MCF 10A (cell line): ENCODE measurements at places on chromosomes 2 and 18. TPM values are rescaled to one million over a fixed set of nuclear protein-coding genes. Genes with fewer than 3 reads are reported as not detected.

DNA sequence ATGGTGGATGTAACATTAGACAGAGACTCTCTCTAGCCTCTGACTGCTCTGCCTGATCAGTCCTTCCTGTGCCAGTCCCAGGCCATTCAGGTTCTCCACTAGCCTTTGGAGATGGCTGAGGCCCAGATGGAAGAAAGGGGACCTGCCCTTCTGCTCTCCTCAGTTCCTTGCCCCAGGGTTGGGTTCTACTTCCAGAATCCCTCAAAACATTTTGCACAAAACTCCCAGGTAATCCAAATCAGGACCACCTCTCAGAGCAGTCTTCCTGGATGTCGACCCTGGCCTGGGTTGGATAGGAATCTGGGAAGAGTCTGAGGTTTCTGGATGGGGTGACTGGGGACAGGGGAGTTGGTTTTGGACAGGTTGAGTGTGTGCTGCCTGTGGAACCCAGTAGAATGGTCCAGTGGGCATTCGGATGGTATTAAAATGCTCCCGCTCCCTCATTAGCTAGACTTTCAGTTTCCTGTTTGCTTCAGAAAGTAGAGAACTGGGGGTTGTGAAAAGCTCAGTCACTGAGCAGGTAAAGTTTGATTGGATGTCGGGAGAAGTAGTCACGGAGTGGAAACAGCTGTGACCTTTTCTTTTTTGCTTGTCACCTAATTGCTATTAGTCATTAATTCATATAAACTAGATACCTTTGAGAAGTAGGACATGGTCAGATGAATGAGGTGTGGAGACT is 37.9 kb downstream of the DPYSL5 start:
- H3K27me3 ChIP-seq: peaks cover 68% of the 10 kb centered on the region
- H3K27ac ChIP-seq: no peak overlapping the region
- H3K36me3 ChIP-seq: no peaks in the 10 kb centered on the region

GRCh38 chr2:125227843-125228392 is 1202.8 kb downstream of the CNTNAP5 start:
- no peaks in the 10 kb centered on the region for H3K4me1 ChIP-seq
- peaks cover 13% of the 10 kb centered on the region for H3K27me3 ChIP-seq
- H3K4me3 ChIP-seq: no peak overlapping the region

The CXCR1 gene
- 0.12 TPM in 1 of 2 replicates, not detected in the other for total RNA-seq

The PDCD1 gene
- total RNA-seq: not detected in 2 replicates

- H3K36me3 ChIP-seq: no peaks in the 10 kb centered on the region
- H3K27ac ChIP-seq: no peak overlapping the region
- no peak for DNase-seq
- no peak overlapping the region for H3K4me3 ChIP-seq
- H3K27me3 ChIP-seq: no peaks in the 10 kb centered on the region
- no peaks in the 10 kb centered on the region for H3K4me1 ChIP-seq
Measured at GRCh38 chr2:59204040-59204439, 962.9 kb upstream of the FANCL start.

DNA sequence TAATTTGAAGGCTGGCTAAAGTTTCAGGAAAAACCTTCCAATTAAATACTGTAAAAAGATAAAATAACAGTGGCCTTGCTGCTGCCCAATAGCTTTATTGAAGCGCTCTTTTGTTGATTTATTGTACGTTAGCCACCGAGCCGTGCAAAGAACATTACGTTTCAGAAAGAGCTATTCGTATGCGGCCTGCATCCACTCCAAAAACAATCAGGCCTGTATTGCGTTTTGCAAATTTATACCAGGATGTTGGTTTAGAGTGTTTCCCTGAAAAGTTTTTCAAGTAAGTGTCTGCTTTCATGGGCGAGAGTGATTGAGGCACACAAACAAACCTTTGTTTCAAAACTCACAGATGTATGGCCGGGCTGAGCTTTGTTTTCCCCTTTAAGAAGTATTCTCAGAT is 257.2 kb upstream of the SALL3 start:
- no peak overlapping the region for H3K4me3 ChIP-seq
- H3K4me1 ChIP-seq: no peaks in the 10 kb centered on the region
- no peaks in the 10 kb centered on the region for H3K36me3 ChIP-seq
- H3K27ac ChIP-seq: no peak overlapping the region

GRCh38 chr2:112253261-112253815 is 1.5 kb downstream of the ZC3H8 start:
- no peak for DNase-seq
- H3K4me1 ChIP-seq: peaks cover 4% of the 10 kb centered on the region
- H3K27me3 ChIP-seq: no peaks in the 10 kb centered on the region

The CYP27C1 gene
- 0.25 TPM in 1 of 2 replicates, not detected in the other for total RNA-seq

DNA sequence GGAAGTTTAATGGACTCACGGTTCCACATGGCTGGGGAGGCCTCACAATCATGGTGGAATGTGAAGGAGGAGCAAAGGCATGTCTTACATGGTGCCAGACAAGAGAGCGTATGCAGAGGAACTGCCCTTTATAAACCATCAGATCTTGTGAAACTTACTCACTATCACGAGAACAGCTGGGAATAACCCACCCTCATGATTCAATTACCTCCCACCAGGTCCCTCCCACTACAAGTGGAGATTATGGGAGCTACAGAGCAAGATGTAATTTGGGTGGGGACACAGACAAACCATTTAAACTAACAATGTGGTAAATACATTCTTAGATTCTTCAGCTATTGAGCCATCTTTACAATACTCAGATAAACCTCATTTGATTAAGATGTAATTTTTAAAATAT is 176.1 kb downstream of the SH3BP4 start:
- no peaks in the 10 kb centered on the region for H3K36me3 ChIP-seq
- H3K4me1 ChIP-seq: no peaks in the 10 kb centered on the region
- H3K4me3 ChIP-seq: no peak overlapping the region
- peaks cover 31% of the 10 kb centered on the region for H3K27me3 ChIP-seq
- no peak for DNase-seq

DNA sequence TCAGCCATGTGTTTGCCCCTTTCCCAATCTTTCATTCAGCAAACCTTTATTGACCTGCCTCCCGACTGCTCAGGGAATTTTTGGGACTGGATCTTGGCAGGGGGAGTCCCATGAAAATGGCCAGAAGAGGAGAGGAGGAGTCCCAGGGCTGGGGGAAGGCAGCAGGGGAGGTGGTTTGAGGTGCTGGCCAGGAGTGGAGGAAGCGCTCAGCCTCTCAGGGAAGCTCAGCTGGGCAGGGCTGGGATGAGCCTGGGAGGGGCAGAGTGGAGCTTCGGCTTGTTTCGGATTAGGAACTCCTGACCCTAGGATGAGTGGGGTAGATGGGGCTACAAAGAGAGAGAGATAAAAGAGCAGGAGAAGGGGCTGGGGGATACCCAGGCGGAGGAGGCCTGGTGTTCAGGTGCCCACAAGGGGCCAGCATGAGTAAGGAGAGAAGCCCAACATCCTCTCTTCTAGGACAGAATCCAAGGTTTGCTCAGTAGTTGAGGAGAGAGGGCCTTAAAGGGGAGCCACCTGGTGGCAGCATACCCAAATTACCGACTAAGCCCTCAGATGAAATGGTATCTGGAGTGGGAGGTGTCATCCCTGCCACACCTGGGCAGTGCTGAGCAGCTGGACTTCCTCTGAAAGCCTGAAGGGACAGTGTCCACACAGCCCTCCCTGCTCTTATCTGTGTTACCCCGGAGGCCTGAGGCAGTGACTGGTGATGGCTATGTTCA is 91.1 kb downstream of the INHBB start:
- H3K36me3 ChIP-seq: peaks cover 6% of the 10 kb centered on the region
- H3K4me1 ChIP-seq: peaks cover 8% of the 10 kb centered on the region
- no peak overlapping the region for H3K4me3 ChIP-seq
- H3K27ac ChIP-seq: no peak overlapping the region

DNA sequence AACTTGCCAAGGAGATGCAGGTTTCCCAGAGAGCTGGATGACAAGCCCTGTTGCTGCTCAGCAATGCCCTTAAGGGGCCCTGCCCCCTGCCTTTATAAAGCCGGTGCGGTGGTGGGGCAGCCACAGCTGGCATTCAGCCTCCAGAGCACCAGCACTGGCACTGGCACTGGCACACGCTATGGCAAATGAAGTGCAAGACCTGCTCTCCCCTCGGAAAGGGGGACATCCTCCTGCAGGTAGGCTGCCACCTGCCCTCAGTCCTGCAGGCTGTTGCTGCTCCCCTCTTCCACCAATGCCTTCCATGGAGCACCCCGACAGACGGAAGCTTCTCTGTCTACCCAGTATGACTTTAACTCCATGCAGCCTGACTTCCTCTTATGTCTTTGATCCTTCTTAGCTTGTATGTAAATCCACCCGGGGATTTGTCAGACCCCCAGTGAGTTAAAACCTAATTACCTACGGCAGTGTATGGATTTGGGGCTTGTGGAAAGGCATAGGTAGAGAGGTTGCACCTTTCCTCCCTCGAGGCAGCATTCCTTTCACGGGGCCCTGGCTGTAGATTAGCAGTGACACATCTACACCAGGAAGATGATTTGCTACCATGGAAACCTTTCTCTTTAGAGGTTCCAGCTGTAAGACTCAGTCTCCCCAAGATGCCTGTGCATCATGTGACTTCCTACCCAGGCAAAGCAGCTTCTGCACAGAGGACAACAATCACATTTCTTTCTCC is at the start of gene DAPL1:
TSS of gene DAPL1 (plus strand) at position 123 of the 730 bp plus-strand sequence. CDS start at position 179, 56 bp downstream.
- no peak within 1 kb of the TSS for H3K27ac ChIP-seq
- no peak within 1 kb of the TSS for H3K4me3 ChIP-seq
- no peaks in the 10 kb centered on the region for H3K36me3 ChIP-seq
- peaks cover 6% of the 10 kb centered on the region for H3K4me1 ChIP-seq

DNA sequence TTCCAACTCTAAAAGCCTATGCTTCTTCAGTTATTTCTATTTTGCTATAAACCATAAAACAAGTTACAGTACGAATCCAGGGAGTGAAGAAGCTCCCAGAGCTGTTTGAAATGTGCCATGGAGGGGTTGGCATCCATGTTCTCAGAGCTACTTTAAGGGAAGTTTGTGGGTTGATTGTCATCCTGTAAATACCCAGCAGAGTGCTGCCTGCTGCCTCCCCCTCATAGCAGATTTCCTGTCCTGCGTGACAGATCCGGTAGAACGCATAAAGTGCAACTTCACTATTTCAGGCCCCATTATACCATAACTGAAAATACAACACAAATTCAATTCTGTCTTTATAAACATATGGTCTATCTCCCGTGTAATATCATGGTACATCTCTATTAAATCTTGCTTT is 114.4 kb downstream of the CTNNA2 start:
- H3K27ac ChIP-seq: no peak overlapping the region
- H3K36me3 ChIP-seq: no peaks in the 10 kb centered on the region
- H3K27me3 ChIP-seq: no peaks in the 10 kb centered on the region
- no peak overlapping the region for H3K4me3 ChIP-seq
- peaks cover 11% of the 10 kb centered on the region for H3K4me1 ChIP-seq

- H3K27me3 ChIP-seq: no peaks in the 10 kb centered on the region
- H3K4me1 ChIP-seq: no peaks in the 10 kb centered on the region
- H3K36me3 ChIP-seq: no peaks in the 10 kb centered on the region
- H3K4me3 ChIP-seq: no peak overlapping the region
Measured at GRCh38 chr18:37956902-37957301, 391.3 kb upstream of the CELF4 start.

The TOGARAM2 gene
- 0.16 TPM in 1 of 2 replicates, not detected in the other for total RNA-seq

DNA sequence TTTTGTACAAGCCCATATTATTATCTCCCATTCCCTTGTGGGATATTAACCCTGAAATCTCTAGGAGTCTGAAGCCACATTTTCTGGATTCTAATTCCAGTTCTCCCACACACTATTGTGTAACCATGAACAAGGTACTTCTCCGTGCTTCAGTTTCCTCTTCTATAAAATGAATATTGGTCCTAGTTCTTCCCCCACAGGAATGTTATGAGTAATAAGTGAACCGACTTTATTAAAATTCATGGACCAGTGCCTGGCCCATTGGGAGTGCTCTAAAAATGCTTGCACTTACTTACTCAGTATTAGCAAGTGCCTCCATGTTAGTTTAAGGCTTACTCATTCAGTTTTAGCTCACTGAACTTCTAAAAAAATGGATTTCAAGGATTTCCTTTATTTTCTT is 1.4 kb upstream of the ACMSD start:
- H3K4me1 ChIP-seq: peaks cover 10% of the 10 kb centered on the region
- no peaks in the 10 kb centered on the region for H3K36me3 ChIP-seq
- H3K27ac ChIP-seq: no peak overlapping the region
- no peak overlapping the region for H3K4me3 ChIP-seq
- no peaks in the 10 kb centered on the region for H3K27me3 ChIP-seq

DNA sequence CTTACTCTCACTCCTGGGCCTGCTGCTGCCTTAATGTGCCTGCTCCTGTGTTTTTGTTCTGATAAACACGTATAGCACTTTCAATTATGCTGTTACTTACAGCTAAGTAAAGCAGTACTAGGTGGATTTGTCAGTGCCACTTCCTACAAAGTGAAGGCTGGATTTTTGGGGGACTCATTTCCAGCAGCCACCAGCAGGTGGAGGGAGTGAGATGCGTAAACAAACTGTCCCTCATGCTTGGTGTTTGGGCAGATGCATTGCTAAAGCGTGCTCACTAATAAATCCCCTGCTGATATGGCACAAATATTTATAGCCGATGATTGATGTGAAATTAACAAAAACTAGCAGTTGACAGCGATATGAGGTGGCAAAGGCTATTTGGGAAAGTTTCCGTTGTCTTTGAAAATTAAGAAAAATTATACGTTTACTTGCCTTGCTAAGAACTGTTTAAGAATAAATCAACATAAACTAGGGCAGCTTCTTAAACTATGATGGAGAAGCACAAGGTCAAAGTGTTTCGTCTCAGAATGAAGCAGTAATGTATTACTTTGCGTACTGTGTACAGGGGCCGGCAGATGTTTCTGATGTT is 101.7 kb downstream of the AGAP1 start:
- H3K36me3 ChIP-seq: peaks cover 21% of the 10 kb centered on the region
- H3K27me3 ChIP-seq: no peaks in the 10 kb centered on the region
- H3K4me1 ChIP-seq: peaks cover 16% of the 10 kb centered on the region
- H3K27ac ChIP-seq: no peak overlapping the region
- peak; percentile 76 for DNase-seq

DNA sequence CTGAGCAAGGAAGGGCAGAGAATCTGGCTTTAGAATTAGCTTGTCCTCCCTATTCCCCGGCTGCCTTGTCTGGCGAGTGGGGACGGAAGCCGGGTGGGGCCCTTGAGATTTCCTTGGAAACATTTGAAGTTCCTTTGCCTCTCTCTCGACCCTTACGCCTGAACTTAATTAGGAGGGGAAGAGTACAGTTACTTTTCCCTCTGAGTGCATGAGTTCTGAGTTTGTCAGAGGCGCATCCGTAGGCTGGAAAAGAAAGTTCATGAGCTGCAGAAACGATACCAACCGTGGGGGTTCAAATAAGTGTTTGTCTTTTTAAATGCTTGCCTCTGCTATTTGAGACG is 468 bp downstream of the PIKFYVE start:
- H3K4me3 ChIP-seq: peak overlapping the region; percentile 90
- H3K27me3 ChIP-seq: no peaks in the 10 kb centered on the region
- peaks cover 10% of the 10 kb centered on the region for H3K36me3 ChIP-seq
- peaks cover 27% of the 10 kb centered on the region for H3K4me1 ChIP-seq
- DNase-seq: peak; percentile 35

- DNase-seq: peak; percentile 13
- peaks cover 66% of the 10 kb centered on the region for H3K36me3 ChIP-seq
- H3K4me1 ChIP-seq: no peaks in the 10 kb centered on the region
- no peak overlapping the region for H3K4me3 ChIP-seq
Measured at GRCh38 chr2:214960677-214961076, 151.2 kb upstream of the BARD1 start.

The SALL3 gene
- total RNA-seq: not detected in 2 replicates

The SLC4A3 gene
- total RNA-seq: 4.2 and 4.7 TPM in 2 replicates

GRCh38 chr2:112960230-112960825 is 17.5 kb upstream of the IL36G start:
- no peaks in the 10 kb centered on the region for H3K4me1 ChIP-seq
- no peak overlapping the region for H3K27ac ChIP-seq
- no peak for DNase-seq
- no peaks in the 10 kb centered on the region for H3K36me3 ChIP-seq
- H3K4me3 ChIP-seq: no peak overlapping the region
- H3K27me3 ChIP-seq: no peaks in the 10 kb centered on the region

GRCh38 chr2:171141320-171141719 is 19.4 kb downstream of the TLK1 start:
- no peak overlapping the region for H3K4me3 ChIP-seq
- no peak for DNase-seq
- H3K4me1 ChIP-seq: peaks cover 29% of the 10 kb centered on the region
- no peaks in the 10 kb centered on the region for H3K27me3 ChIP-seq
- H3K27ac ChIP-seq: no peak overlapping the region

The PIEZO2 gene
- 0.49 and 0.93 TPM in 2 replicates for total RNA-seq

The IWS1 gene
- total RNA-seq: 56.8 and 57.0 TPM in 2 replicates
